ENCODE measurements at places on chromosomes 12 and 14.

- no peak for DNase-seq
These were observed 4.1 kb downstream of the TUBA1B start for GRCh38 chr12:49126852-49127763.

DNA sequence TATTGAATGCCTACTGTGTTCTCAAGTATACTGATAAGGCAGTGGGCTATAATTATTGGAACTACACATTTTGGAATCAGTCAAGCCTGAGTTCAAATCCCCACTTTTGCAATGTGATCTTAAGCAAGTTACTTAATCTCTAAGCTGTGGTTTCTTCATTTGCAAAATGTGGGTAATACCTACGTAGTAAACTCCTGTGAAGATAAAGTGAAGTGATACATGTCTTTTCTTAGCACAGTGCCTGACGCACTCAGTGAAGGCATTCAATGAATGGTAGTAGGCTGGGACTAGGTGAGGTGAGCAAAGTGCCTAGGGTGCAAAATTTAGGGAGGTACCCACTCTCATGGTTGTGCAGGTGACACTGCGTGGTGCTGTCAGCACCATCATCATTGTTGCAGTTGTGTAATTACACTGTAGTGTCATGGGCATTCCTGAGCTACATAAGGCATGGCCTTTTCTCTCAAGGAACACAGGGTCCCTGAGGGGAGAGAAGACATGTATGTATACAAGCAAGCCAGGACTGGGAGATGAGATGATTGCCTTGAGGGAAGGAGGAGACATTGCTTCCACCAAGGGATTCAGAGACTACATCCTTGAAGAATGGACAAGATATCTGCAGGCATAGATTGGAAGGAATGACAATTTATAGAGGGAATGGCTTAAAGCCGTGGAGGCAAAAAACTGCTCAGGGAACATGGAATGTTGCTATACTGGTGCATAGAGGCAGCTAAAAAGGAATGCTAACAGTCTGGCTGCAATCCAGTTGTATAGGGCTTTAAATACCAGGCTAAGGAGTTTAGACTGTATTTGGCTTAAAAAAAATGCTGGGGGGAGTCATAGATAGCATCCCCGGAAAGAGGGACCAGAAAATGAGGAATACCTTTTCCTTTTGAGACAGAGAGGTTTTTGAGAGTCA is 129.2 kb upstream of the ARHGAP5 start:
- no peak for DNase-seq

DNA sequence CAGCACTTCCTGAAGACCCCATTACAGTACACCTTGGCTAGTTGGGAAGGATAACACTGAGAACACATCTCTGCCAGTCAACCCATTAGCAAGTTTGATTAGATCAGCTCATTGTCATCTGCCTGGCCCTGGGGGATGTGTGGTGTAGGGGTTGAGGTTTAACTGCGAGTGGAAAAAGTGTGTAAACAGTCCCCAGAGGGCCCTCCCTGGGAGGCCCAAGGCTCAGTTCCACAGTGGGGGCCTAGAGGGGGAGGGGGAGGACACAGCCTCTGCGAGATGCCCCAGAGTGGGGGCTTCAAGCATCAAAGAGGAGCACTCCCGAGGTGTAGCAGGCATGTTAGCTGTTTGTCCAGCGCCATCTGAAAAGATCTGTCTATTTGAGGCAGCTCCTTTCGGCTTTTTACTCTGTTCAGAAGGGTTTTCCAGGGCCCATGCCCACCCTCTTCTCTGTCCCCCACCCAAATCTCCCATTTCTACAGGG is 344 bp downstream of the LPAR5 start:
- DNase-seq, result peak; percentile 35

- no peak for DNase-seq
These were observed 996 bp downstream of the SSPN start for GRCh38 chr12:26196421-26196716.

GRCh38 chr14:68656452-68656851 is 136.4 kb downstream of the ZFP36L1 start:
- no peak for DNase-seq

- DNase-seq, result no peak
These were observed 53.5 kb downstream of the ANO6 start for GRCh38 chr12:45269412-45269751.

DNA sequence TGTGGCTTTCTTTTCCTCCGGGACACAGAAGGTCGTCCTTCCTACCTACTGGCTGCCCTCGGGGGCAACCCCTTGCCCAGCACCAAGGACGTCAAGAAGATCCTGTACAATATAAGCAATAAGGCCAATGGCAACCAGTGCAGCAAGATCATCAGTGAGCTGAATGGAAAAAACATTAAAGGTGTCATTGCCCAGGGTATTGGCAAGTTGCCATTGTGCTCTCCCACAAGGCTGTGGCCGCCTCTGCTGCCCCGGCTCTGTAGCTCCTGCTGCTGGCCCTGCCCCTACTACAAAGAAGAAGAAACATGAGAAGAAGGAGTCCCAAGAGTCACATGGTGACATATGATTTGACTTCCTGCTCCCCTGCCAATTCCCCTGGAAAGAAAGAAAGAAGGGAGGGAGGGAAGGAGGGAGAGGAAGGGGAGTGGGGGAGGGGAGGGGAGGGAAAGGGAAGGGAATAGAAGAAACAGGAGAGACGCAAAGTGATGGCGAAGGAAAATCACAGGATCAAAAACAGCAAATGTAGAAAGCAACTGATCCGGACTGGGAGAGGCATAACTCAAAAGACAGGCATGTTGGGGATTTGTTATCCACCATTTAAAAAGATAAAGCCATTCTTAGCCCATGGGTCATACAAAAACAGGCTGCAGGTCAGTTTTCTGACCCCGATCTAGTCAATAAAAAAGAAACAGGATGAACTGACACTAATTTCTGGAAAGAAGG is 61.3 kb upstream of the RESF1 start:
- no peak for DNase-seq

- no peak for DNase-seq
These were observed 54.3 kb upstream of the STRN3 start for GRCh38 chr14:31080484-31080883.

- DNase-seq, result no peak
These were observed 29.1 kb upstream of the GPR132 start for GRCh38 chr14:105094193-105094907.

GRCh38 chr14:106848330-106849121 is 1322.1 kb downstream of the TMEM121 start:
- no peak for DNase-seq

DNA sequence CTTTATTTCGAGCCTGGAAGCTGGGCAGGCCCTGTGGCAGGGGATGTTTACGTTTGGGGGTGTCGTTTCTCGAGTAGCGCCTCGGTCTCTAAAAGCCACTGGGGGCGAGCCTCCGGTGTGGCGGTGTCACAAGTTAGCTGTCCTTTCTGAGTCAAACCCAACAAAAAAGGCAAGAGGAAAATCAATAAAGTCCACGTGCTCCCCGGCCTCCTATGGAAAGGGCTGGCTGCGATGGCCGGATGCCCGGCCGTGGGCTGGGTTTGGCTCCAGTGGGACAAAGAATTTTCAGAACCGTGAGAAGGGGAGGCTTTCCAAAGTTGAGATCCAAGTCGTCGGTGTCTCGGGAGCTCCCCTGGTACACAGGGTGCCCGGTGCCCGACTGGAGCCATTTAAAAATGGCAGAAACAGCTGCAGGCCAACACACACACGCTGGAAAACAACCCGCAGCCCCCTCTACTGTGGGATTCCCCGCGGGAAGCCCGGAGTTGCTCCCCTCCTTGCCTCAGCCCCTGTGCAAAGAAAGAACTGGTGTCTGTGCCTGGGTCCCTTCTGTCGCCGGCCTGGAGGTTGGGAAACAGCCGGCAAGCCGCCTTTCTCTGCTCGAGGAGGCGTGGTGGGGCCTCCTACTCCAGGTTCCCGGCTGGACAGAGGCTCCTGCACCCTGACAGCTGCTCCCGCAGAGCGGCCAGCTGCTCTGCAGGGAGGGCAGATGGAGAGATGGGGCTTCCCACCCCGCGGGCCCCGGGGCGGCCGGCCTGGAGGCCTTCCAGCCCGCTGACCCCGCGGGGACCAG is 1.9 kb downstream of the BCL7A start:
- DNase-seq, result no peak

DNA sequence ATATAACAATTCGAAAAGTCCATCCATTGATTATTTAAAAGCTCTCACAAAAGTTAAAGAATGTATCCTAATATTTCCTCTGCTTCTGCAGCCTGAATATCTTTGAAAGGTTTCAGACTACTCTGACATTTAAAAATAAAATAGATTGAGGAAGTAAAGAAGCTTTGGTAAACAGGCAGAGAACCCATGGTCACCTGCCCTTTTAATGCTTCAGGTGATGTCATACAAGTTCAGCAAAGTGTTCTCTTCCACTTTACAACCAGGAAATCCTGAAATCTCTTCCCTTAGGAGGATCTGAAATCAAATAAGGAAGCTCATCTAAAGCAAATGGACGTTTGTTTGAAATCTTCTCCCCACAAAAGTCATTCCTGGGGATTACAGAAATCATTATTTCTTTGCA is 322.4 kb downstream of the PDZRN4 start:
- no peak for DNase-seq

DNA sequence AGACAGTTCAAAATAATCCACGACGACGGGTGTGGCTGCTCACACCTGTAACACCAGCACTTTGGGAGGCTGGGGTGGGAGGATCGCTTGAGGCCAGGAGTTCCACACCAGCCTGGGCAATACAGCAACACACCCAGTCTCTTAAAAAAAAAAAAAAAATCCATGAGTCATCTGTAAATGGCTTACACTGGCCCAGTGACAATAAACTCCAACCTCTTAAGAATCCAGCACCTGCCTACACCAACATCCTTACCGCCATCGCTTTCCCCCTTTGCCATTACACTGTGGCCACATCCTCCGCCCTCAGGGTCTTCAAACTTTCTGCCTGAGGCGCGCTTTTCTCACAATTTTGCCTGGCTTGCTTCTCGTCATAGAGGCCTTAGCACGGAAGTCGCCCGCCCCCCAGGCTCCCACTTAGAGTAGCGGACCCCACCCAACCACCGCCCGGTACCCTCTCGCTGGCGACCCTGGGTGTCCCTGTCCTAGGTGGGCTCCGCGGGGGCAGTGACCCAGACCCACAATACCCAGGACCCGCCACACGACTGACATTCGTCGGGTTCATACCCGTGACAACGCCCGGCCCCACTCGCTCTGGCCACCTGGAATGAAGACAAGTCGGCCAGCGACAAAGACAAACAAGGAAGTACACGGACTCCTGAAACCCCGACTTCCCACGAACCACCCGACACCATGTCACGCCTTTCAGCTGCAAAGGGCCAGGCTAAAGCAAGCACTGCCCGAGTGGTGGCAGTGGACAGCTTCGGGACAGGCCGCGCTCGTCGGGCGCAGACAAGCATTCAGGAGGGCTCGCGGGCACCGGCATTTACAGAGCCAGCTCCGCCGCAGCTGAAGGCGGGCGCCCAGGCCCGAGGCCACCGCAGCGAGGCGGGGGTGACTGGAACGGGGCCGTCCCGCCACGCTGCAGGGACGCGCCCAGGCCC is 636 bp downstream of the GOLGA3 start:
- DNase-seq, result peak; percentile 29

All from foreskin keratinocyte (primary cell).